ENCODE measurements at places on chromosomes 2 and 18. TPM values are rescaled to one million over a fixed set of nuclear protein-coding genes. Genes with fewer than 3 reads are reported as not detected.

MARCHF4 gene
- total RNA-seq = 0.19 TPM

ARPC2 gene
- total RNA-seq = 270 TPM

PGAP1 gene
- 8.8 TPM for total RNA-seq

NT5C1B gene
- not detected for total RNA-seq

CTAGE1 gene
- total RNA-seq = not detected

TTR gene
- not detected for total RNA-seq

COL4A3 gene
- total RNA-seq = 0.08 TPM

APCDD1 gene
- total RNA-seq = 0.91 TPM

TMEM87B gene
- total RNA-seq = 32.3 TPM

MC4R gene
- not detected for total RNA-seq

TUBA3E gene
- total RNA-seq = not detected

MAP3K19 gene
- total RNA-seq = not detected

CHRNG gene
- 697 TPM for total RNA-seq

KCNS3 gene
- total RNA-seq = 8.8 TPM

SERPINB3 gene
- not detected for total RNA-seq

OTOF gene
- 33.8 TPM for total RNA-seq

STAT1 gene
- 116 TPM for total RNA-seq

FLACC1 gene
- total RNA-seq = 1.8 TPM

CNDP1 gene
- not detected for total RNA-seq

HMSD gene
- not detected for total RNA-seq

ATOH8 gene
- total RNA-seq = 8.3 TPM
